ENCODE measurements at places on chromosomes 11 and 22.

DNA sequence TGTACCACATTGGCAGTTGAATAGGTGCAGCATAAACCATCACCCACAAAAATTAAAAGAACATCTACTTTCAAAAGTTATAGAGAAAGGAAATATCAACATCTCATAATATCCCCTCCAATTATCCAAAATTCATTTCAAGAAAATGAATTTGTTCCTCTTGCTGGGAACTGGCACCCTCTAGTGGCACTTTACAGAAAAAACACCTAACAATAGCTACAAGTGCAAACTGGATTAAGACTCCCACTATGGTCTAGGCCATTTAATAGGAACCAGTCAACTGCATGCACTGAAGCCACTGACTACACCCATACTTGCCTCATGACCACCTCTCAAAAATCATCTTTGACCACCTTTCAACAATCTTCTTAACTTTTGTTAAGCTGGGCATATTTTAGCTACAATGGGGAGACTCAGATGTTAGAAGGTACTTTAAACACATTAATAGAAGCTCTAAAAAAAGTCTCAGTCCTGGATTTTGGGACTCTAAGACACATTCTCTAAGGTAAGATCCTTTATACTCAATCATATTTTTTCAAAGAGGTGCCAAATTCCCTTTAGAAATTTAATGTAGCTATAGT lies 17.3 kb downstream of the TRAF6 start:
- peak; percentile 56 for DNase-seq

DNA sequence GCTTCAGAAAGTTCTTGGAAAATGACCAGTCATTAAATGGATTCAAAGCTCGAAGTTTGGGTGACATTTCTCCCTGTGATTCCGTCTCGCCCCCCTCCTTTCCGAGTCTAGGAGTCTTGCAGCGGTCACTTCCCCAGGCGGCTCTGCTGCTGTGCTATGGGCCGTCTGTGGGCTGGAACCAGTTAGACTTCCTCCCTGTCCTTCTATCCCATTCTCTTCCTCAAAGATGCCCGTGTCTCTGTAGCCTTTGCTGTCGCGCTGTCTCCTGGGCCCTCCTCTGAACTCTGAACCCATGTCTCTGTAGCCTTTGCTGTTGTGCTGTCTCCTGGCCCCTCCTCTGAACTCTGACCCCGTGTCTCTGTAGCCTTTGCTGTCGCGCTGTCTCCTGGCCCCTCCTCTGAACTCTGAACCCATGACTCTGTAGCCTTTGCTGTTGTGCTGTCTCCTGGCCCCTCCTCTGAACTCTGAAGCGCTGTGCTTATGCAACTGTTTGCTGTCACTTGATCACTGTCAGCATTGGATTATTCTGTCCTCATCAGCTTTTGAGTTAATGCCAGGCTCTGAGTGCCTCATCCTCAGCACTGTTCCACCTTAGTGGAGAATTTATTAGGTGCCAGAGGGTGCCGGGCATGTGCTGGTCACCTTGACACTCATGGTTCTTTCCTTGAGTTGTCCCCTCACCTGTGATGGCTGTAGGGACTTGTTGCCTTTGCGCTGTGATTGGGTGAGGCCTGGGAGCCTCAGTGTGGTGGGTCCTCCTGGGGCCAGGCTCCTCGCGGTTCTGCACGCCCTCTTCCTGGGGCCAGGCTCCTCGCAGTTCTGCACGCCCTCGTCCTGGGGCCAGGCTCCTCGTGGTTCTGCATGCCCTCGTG lies 173.3 kb downstream of the TBC1D22A start:
- DNase-seq, result no peak

DNA sequence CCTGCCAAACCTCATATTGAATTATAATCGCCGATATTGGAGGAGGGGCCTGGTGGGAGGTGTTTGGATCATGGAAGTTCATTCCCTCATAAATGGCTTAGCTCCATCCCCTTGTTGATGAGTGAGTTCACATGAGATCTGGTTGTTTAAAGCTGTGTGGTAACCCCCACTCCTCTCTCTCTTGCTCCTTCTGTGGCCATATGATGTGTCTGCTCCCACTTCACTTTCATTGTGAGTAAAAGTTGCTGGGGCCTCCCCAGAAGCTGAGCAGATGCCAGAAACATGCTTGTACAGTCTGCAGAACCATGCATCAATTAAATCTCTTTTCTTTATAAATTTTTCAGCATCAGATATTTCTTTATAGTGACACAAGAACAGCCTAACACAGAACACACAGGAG lies 929.0 kb upstream of the FAT3 start:
- DNase-seq, result no peak

DNA sequence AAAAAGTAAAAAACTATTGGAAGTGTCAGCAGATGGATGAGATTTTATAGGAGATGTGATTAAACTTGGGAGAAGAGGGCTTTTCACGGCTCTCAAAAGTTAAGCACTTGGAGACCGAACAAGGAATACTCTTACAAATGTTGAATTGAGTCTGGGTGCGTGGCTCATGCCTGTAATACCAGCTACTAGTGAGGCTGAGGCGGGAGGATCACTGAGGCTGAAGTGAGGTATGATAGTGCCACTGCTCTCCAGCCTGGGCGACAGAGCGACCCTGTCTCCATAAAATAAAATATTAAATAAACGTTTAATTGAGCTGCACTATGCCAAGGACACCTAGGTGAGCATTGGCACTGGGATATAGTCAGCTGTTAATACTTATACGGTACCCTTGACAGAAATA lies 1.9 kb downstream of the CEP57 start:
- DNase-seq, result no peak

DNA sequence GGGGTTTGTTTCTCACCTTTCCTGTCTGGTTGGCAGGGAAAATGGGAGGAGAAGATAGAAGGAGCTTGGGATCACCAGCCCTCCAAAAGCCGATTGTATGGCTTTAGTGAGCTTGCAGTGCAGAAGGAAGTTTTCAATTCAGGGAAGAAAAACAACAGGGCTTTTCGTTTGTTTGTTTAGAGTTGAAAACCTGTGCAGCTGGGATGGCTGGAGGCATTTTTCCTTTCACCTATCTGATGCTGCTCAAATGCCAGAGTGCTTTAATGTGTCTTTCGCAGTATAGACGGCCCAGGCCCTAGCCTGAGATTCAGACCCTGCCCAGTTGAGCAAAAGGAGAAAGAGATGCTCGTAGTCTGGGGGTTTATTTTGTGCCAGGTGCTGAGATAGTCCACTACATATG lies 87.9 kb downstream of the INSC start:
- DNase-seq, result no peak

GRCh38 chr11:78542007-78542406 lies 32.7 kb downstream of the NARS2 start:
- DNase-seq, result no peak

GRCh38 chr11:108606070-108606469 lies 12.5 kb upstream of the EXPH5 start:
- DNase-seq, result no peak

GRCh38 chr11:34575671-34576070 lies 45.2 kb upstream of the EHF start:
- DNase-seq, result no peak

- DNase-seq, result no peak
These were observed 63.3 kb upstream of the SUSD2 start for GRCh38 chr22:24117942-24118341.

GRCh38 chr11:110522471-110522870 lies 92.7 kb downstream of the FDX1 start:
- no peak for DNase-seq

DNA sequence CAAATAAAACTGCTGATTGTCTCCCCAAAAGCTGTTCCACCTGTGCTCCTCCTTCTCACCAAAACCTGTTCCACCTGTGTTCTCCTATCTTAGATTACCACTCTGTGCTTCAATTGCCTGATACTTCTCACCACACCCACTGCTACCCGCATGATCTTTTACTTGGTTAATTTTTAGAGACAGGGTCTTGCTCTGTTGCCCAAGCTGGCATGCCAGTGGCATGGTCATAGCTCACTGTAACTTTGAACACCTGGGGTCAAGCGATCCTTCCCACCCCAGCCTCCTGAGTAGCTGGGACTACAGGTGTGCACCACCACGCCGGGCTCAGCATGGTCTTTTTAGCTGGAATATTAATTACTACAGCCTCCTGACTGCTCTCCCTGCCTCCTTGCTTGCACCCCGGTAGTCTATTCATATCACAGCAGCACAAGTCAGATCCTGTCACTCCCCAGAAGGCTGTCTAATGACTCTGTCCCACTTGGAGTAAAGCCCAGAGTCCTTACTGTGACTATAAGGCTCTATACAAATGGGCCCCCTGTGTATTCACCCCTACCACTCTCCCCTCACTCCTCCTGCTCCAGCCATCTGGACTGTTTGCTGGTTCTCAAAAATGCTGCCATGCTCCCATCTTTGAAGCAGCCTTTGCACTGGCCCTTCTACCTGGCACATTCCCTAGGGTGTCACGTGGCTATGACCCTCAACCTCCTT lies 3.5 kb downstream of the C11orf91 start:
- no peak for DNase-seq

GRCh38 chr11:20854215-20854955 lies 185.0 kb downstream of the NELL1 start:
- DNase-seq, result no peak

DNA sequence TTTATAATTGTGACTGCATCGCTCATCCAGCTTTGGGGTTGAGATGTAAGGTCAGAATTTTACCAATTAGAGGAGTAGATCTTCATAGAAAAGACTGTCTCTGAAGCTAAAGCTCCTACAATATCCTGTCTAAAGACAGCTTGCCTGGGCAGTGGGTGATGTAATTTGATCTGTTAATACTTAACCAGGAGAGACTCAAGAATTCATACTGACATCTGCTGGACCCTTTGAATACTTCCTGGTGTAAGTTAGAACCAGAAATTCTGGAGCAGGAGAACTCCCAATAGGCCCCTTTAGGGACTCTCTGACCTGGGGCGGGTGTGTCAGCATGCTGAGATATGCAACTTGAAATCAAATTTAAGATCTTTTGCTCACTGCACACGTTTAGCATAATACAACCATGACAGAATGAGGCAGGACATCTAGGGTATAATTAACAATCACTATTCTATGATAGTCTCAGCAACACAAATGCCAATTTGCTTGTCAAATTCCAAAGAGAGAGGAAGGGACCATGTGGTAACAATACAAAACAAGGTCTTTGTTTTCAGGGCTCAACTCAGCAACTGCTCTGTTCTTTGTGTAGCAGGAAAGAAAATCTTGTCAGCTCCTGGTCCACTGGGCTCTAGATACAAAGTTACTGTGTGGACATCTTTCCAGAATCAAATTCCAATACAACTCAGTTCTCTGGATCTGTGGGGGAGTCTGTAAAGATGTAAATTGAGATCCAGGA lies 143.9 kb downstream of the INSC start:
- no peak for DNase-seq

- DNase-seq, result no peak
These were observed 78.7 kb downstream of the SHANK2 start for GRCh38 chr11:71173709-71174108.

DNA sequence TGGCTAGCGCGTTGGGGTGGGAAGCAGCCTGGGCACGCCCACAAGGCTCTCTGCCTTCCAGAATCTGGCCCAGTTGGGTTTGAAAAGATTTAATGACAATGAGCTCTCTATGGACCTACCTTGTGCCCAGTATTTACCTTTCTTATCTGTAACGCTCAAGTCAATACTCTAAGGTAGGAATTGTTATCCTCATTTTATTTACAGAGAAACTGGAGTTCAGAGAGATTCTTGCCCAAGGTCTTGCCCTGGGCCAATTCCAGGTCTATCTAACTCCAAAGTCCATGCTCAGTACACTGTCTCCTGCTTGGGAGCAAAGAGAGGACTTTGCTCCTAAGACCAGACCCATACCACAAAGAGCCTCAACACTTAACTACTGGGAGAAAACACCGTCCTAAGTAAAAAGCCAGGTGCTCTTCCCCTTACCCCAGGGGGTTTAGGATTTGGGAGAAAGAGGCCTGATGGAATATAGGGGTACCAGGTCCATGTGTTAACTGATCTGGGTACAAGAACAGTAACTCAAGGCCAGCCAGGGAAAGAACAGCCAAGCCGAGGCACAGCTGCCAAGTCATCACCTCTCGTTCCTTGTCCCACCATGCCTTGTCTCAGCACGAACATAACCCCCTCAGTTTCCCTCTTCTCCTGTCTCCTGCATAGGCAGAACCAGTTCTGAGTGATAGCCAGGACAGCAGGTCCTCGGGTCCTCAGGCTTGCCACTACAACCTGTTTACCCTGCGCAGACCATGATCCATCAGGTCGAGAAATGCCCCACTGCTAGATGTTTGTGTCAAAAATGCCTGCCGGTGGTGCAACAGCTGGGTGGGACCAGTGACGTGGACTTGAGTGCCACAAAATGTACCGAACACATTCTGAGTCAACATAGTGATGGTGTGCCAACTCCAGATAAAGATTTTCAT lies 14.6 kb downstream of the APOA4 start:
- peak; percentile 78 for DNase-seq

- no peak for DNase-seq
These were observed 94.9 kb upstream of the SEPTIN5 start for GRCh38 chr22:19619144-19620009.

DNA sequence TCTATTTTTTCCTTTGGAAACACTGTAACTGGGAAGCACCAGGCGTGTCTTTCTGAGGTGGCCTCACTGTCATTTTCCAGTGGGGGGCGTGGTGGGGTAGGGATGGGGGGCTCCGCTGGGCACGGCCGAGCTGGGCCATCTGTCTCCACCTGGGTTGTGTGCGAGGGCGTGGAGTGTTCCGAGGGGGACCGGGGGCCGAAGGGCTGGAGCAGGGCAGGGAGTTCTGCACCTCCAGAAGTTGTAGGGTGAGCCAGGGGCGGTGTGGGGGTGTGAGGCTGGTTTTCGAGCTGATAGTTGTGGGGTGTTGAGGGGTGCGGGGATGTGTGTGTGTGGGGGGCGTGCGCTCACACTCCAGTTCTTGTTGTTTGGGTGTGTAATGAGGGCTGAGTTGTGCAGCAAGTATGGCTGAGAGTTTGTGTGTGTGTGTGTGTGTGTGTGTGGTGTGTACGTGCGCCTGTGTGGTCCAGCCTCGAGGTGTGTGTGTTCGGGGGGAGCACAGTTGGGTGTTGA lies 10.8 kb downstream of the YPEL4 start:
- peak; percentile 21 for DNase-seq

DNA sequence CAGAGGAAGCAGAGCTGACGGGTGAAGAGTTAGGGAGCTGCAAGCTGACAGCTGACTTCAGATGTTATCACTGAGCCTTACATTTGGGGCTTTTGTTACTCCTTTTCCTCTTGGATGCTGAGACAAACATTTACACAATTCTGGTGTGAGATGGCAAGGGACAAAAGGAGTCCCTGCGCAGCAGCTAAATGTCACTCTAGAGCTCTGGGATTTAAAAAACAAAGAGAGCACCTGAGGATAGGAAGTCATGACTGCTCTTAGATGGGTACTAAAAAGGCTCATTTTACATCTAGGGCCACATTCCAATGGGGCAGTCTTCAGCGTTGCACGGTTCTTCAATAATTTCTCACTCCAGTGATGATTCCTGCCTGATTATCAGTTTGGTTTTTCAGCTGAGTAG lies 204.5 kb downstream of the RAB38 start:
- no peak for DNase-seq

GRCh38 chr11:50088231-50088630 lies 55.6 kb downstream of the OR4C45 start:
- no peak for DNase-seq
